SJSA1 (cell line): ENCODE measurements at places on chromosomes 13 and 19. TPM values are rescaled to one million over a fixed set of nuclear protein-coding genes. Genes with fewer than 3 reads are reported as not detected.
A peak's percentile ranks its signal among the peaks of the same experiment; 100 is the strongest.

GRCh38 chr19:50626011-50626410 lies 13.7 kb downstream of the SYT3 start:
- no peaks in the 10 kb centered on the region for H3K36me3 ChIP-seq
- H3K27me3 ChIP-seq, result no peaks in the 10 kb centered on the region
- no peak for DNase-seq

DNA sequence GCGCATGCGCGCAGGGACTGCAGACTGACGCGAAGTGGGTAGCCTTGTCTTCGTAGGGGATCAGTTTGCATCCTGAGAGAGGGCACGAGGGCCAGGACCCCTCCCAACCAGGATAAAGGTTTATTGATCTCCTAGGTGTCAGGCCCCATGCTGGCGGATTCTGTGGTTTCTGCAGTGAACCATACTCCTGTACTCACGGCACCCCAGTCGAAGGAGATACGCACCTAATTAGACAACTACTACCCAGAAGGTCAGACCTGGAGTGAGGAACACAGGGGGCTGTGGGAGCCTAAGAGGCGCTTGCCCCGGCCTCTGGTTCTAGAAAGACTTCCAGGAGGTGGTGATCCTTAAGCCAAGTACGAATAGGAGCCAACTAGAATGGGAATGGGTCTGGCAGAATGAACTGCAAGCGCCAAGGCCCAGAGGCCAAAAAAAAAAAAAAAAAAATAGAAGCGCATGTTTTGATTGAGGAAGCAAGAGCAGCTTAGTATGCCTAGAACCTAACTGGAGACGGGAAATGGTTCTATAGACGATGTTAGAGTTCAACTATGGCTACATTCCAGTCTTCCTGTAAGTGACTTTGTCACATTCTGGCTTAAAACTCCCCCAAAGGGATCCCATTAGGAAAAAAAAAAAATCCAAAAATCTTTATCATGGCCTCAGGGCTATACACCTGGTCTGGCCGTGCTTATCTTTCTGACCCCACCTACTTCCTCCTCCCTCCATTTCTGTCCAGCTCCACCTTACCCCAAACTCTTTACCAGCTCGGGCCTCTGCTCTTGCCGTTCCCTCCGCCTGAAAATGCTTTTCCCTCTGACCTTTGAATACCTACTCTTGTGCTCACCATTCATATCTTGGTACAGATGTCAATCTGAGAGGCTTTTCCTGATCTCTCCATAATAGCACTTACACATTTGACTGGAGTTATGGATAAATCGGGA lies 902 bp upstream of the ZNF428 start:
- peaks cover 9% of the 10 kb centered on the region for H3K4me1 ChIP-seq
- H3K27me3 ChIP-seq, result no peaks in the 10 kb centered on the region
- DNase-seq, result no peak
- no peaks in the 10 kb centered on the region; the same call in 1 of the 2 replicates for H3K36me3 ChIP-seq
- peak overlapping the region; percentile 66 for H3K4me3 ChIP-seq

Gene WDR62
- 21.4 and 23.3 TPM in 2 replicates for total RNA-seq

GRCh38 chr13:19185086-19185864 lies 3.7 kb upstream of the TUBA3C start:
- no peak overlapping the region for H3K27ac ChIP-seq
- no peaks in the 10 kb centered on the region for H3K36me3 ChIP-seq
- no peaks in the 10 kb centered on the region for H3K4me1 ChIP-seq
- H3K27me3 ChIP-seq, result no peaks in the 10 kb centered on the region
- DNase-seq, result no peak
- H3K4me3 ChIP-seq, result no peak overlapping the region

Gene FAM216B
- total RNA-seq, result 1.4 TPM in 1 of 2 replicates, not detected in the other

GRCh38 chr13:46551410-46552302 lies 1.3 kb upstream of the LRCH1 start:
- DNase-seq, result peak; percentile 79
- H3K4me3 ChIP-seq, result no peak overlapping the region
- no peaks in the 10 kb centered on the region for H3K27me3 ChIP-seq
- peaks cover 11% of the 10 kb centered on the region for H3K36me3 ChIP-seq

DNA sequence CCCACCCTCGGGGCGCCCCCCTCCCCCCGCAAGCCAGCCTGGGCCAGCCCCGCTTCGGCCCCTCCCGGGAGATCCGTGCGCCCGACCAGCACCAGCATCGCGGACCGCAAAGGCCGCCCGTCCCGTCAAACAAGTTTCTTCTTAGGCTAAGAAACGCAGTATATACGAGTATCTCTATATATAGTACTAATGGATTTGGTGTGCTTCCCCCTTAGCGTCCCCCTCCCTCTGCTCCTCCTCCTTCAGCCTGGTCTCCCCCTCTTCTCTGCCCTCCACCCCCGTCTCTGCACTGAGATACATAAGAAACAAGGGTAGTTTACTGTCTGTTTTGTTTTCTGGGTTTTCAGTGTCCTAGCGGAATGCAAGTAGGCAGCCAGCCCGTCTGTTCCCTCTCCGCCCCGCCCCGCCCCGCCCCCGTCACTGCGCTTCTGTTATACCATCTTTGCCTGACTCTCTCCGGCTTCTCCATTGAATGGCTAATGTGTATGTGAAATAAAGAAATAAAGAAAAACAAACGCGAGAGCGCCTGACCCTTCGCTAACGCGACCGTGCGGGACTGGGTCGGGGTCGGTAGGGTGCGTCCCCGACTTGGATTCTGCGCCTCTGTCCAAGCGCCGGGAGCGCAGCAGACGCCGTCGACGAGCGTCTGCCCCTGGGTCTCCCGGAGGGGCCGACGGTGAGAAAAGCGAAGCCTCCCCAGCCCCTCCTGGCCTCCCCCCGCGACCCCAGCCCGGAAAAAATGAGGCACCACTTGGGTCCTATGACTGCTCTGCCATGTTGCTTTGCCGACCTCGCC lies 4.2 kb downstream of the LYL1 start:
- H3K36me3 ChIP-seq, result peaks cover 3% of the 10 kb centered on the region; the same call in 1 of the 2 replicates
- no peaks in the 10 kb centered on the region for H3K27me3 ChIP-seq
- no peak overlapping the region for H3K4me3 ChIP-seq
- no peak overlapping the region for H3K27ac ChIP-seq

GRCh38 chr19:4083677-4084546 lies 17.2 kb upstream of the ZBTB7A start:
- H3K4me3 ChIP-seq, result no peak overlapping the region
- no peaks in the 10 kb centered on the region for H3K36me3 ChIP-seq
- no peak for DNase-seq
- no peaks in the 10 kb centered on the region for H3K27me3 ChIP-seq

- DNase-seq, result no peak
- peaks cover 13% of the 10 kb centered on the region for H3K4me1 ChIP-seq
- H3K27ac ChIP-seq, result no peak overlapping the region
- H3K27me3 ChIP-seq, result no peaks in the 10 kb centered on the region
- no peak overlapping the region for H3K4me3 ChIP-seq
- H3K36me3 ChIP-seq, result no peaks in the 10 kb centered on the region
Measured at GRCh38 chr13:95023405-95023804, 277.8 kb downstream of the ABCC4 start.

DNA sequence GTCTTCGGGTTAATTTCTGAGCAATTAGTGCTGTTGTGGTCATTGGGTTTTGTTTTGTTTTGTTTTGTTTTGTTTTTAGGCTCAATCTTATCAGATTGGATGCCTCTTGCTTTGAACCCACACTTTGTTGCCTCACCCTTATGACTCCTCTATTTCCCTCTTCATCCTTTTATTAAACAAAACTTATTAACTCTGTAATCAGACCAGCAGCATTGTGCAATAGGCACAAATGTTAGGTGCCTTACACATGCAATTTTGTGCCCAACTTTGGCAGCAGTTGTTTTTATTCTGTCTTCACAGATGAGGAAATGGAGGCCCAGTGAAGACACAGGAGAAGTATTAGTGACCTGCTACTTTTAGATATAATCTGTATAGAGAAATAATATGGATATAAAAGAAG lies 377.7 kb downstream of the KCNRG start:
- no peak for DNase-seq
- no peak overlapping the region for H3K4me3 ChIP-seq
- no peaks in the 10 kb centered on the region for H3K36me3 ChIP-seq
- no peak overlapping the region for H3K27ac ChIP-seq
- no peaks in the 10 kb centered on the region for H3K4me1 ChIP-seq

Gene OR1I1
- total RNA-seq, result not detected in 2 replicates

- H3K27ac ChIP-seq, result no peak overlapping the region
- H3K27me3 ChIP-seq, result no peaks in the 10 kb centered on the region
- no peak overlapping the region for H3K4me3 ChIP-seq
- H3K4me1 ChIP-seq, result no peaks in the 10 kb centered on the region
Measured at GRCh38 chr19:19600793-19601330, 17.6 kb downstream of the PBX4 start.

- no peaks in the 10 kb centered on the region for H3K27me3 ChIP-seq
- H3K27ac ChIP-seq, result no peak overlapping the region
- peaks cover 30% of the 10 kb centered on the region for H3K4me1 ChIP-seq
- H3K36me3 ChIP-seq, result no peaks in the 10 kb centered on the region
- DNase-seq, result no peak
Measured at GRCh38 chr13:94305934-94306333, 173.5 kb downstream of the DCT start.

GRCh38 chr13:45615501-45616101 lies at the start of gene ERICH6B:
Gene ERICH6B (minus strand): TSS chr13:45615739. CDS start chr13:45597005, 18,734 bp downstream.
- H3K27ac ChIP-seq, result no peak within 1 kb of the TSS
- H3K27me3 ChIP-seq, result peaks cover 23% of the 10 kb centered on the region
- H3K4me1 ChIP-seq, result no peaks in the 10 kb centered on the region
- H3K4me3 ChIP-seq, result no peak within 1 kb of the TSS
- DNase-seq, result no peak
- no peaks in the 10 kb centered on the region for H3K36me3 ChIP-seq

Gene MEIOSIN
- not detected in 2 replicates for total RNA-seq

Gene MED16
- 17.2 and 18.7 TPM in 2 replicates for total RNA-seq

GRCh38 chr19:51595190-51596175 lies 24.4 kb downstream of the ZNF175 start:
- no peaks in the 10 kb centered on the region for H3K36me3 ChIP-seq
- no peak for DNase-seq

- H3K4me1 ChIP-seq, result no peaks in the 10 kb centered on the region
- no peaks in the 10 kb centered on the region for H3K27me3 ChIP-seq
- H3K36me3 ChIP-seq, result no peaks in the 10 kb centered on the region
- no peak overlapping the region for H3K4me3 ChIP-seq
- no peak for DNase-seq
- H3K27ac ChIP-seq, result no peak overlapping the region
Measured at GRCh38 chr13:91516799-91517198, 118.4 kb downstream of the GPC5 start.

DNA sequence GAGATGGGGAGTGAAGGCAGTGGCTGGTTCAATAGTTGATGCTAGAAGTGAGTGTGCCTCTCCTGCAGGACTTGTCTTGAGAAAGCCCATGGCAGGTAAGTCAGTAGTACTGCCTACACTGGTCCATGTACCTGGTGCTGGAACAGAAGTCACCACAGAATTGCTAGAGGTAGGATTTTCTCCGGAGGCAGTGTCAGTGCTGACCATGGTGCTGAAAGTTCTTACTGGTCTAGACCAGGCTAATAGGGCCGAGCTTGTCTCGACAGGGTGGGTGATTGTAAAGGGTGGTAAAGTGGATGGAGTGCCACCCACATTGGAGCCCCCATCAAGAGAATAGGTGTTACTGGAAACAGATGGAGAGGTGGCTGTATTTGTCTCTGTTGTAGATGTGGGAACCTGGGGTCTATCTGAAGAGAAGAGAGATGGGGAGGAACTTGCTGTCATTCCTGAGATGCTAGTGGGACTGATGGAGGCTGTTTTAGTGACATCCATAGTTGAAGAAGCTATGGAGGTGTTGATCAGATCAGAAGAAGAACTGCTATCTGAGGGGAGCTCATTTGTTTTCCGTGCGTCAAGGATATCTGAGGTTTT lies 36.6 kb downstream of the MUC16 start:
- no peaks in the 10 kb centered on the region for H3K4me1 ChIP-seq
- H3K36me3 ChIP-seq, result no peaks in the 10 kb centered on the region
- no peak overlapping the region for H3K4me3 ChIP-seq

Gene ZNF441
- 3.8 and 7.8 TPM in 2 replicates for total RNA-seq

GRCh38 chr13:42377640-42378382 lies 105.9 kb downstream of the AKAP11 start:
- 0 out of 2 replicates have a peak, but pooled peaks cover 3% of the 10 kb centered on the region for H3K4me1 ChIP-seq
- no peak overlapping the region for H3K27ac ChIP-seq
- H3K27me3 ChIP-seq, result no peaks in the 10 kb centered on the region
- H3K36me3 ChIP-seq, result no peaks in the 10 kb centered on the region

DNA sequence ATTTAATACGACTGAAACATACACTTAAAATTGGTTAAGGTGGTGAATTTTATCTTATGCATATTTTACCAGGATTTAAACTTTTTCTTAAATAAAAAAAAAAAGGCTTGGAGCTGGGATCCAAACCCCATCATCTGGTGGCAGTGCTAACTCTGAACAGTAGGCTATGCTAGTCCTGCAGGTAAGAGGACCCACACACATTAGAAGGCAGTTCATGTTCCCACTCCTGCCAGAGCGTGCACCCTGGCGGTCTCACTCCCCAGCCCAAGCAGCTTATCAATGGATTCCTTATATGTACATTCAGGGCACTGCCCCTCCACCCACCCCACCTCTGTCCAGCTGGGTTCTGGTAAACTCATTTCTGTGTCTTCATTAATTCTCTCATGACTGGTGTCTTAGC lies 31.3 kb upstream of the CEBPA start:
- no peak overlapping the region for H3K4me3 ChIP-seq
- DNase-seq, result no peak
- H3K36me3 ChIP-seq, result no peaks in the 10 kb centered on the region
- no peak overlapping the region for H3K27ac ChIP-seq
- peaks cover 8% of the 10 kb centered on the region for H3K27me3 ChIP-seq

- H3K4me3 ChIP-seq, result no peak overlapping the region
- H3K36me3 ChIP-seq, result peaks cover 41% of the 10 kb centered on the region
- H3K27me3 ChIP-seq, result no peaks in the 10 kb centered on the region
- no peak overlapping the region for H3K27ac ChIP-seq
- no peaks in the 10 kb centered on the region for H3K4me1 ChIP-seq
Measured at GRCh38 chr19:35766571-35767104, 8.7 kb downstream of the PROSER3 start.

Gene CRLF1
- total RNA-seq, result 21.3 and 26.7 TPM in 2 replicates
